ENCODE measurements at places on chromosomes 4 and X.

DNA sequence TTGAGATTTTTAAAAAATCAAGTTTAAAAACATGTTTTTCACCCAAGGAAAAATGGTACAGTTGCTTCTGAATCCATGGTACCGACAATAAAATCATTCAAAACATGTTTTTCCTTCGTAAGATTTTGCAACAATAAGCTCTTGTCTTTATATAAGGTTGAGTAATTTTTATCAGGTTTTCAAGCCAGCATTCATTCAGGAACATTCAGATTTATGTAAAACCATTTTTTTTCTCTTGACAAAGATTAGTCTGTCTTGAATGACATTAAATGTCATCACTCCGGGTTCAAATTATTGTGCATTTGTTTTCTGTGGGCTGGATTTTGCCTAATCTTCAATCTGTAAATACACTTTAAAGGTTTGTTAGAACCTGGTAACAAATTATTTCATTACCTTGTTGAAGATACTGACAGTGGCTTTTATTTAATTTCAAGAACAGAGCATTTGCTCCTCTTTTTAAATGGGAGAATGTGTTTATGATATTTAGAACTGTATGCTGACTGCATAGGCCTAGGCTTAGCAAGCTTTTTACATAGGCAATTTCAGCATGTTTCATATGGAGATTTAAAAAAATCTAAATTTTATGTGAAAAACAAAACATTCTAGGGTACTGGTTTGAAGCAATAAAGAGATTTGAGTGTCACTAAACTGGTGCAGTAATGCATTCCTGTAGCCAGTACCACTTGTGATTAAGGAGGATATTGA, 336.4 kb upstream of the HAND2 start:
- peak; percentile 18 for DNase-seq

DNA sequence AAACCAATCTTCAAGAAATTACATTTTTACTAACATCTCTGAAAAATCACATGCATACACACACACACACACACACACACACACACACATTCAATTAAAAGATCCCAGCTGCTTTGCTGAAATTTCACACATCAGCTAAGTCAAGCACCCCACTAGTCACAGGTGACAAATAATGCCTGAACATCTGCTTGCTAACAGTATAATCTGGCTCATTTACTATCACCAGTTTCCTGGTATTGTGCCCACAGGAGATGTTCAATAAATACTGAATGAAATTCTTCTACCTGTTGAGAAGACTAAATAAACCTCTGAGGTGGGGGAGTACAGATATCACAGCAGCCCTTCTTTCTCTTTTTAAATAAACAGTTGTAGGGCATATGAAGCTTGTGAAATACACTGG, 994.0 kb downstream of the ARAP2 start:
- no peak for DNase-seq

DNA sequence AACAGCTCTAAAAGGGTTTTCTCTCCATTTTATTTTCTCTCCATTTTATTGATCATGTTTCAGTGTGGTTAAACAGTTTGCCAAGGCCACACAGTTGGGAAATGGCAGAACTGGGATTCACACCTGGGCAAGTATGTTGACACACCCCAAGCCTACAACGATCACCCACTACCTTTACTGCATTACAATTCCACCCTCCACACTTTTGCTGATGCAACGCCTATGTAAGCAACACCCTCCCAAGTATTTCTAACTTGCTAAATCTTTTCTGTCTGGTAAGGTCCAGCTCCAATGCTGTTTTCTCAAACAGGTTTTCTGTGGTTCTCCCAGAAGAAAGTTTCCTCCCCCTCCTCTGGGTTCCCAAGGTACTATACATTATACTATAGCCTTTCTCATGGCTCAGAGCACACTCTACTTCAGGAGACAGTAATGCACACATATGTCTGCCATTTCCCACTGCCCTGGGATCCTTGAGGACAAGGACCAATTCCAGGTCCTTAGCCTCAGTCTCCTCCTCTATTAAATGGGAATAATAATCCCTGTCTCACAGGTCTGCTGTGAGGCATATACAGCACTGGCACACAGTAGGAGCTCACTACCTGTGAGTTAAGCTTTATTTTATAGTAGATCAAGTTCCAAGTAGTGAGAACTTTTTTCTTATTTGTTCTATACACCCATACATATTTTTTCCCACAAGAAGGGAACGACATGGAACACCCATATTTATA, 27.9 kb downstream of the IQSEC2 start:
- DNase-seq: no peak

- peak; percentile 0 for DNase-seq
These were observed 174.4 kb upstream of the RADX start for GRCh38 chrX:106437407-106437806.

- DNase-seq: peak; percentile 93
These were observed 18.9 kb upstream of the CXCL8 start for GRCh38 chr4:73721435-73721834.
